H54 (cell line): ENCODE measurements at places on chromosomes 4 and X.

GRCh38 chr4:78644744-78645330 is 93.3 kb downstream of the ANXA3 start:
- no peak for DNase-seq

DNA sequence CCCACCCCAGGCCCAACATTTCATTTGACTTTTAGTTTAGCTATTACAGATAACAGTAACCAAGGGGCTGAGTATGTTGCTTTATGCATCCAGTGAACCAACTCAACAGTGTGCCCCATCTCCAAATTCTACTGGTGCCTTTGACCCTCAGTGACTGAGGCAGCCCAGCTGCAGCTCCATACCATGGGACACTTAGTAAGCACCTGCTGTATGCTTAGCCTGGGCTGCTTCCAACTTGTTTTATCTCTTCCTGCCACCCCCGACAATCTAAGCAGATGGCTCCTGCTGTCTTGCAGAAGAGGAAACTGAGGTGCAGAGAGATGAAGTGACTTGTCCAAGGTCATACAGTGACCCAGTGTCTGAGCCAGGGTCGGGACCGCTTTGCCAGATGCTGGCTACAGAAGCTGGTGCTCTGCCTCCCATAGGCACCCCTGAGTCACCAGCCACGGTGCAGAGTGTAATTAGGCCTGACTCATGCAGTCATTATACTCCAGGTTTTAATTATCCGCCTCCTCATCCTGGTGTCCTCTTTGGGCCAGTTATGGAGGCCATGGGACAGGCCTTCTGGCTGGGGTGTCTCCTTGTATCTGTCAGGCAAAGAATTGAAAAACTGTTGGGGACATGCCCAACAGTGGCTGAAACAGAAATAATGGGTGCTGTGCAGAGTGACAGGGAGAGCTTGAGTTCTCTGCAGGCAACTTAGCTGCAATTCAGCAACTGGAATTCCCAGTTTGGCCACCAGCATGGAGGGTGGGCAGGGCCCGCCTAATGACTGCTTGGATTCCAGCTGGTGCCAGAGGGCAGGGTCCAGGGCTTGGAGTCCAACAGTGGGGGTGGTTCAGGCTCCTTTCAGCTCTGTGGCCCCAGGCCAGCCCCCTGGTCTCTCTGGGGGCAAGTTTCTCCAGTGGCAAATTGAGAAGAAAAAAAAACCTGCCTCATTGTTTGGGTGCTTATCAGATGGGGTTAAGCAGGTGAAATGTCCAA is 8.2 kb upstream of the GPR78 start:
- DNase-seq, result no peak

GRCh38 chrX:133598601-133599335 is 183.5 kb upstream of the GPC4 start:
- DNase-seq, result no peak

DNA sequence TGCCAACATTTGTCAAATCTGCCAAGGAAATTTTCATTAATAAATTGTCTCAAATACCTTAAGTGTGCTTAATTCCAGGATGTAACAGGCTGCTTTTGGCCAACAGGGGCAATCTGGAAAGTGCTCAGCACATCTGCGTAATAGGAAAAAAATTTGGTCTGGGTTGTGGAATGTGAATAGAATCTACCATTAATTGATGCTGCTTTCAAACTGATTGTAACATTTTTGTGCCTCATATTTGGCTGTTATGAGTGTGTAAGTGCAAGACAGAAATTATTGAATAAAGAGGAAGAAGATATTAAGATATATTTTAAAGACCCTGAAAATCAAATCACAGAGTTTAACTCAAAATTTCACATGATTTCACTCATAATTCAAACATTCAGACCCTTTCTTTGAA is 41.1 kb downstream of the REELD1 start:
- DNase-seq, result no peak

DNA sequence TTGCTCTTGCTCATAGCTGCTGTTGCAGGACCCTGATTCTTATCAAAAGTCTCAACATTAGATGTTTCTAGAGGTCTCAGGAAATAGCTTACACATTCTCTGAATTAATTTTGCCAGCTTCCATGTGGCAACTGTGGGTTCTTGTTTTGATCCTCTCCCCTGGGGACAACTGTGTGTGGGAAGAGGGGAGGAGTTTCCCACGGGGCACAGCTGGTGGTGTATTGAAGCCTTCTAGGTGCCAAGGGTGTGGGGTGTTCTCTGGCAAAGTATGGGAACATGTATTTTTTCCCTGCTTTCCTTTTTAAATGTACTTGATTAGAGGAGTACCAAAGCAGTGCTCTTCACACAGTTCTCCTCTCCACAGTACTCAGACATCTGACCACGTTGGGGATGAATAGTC is 212.7 kb downstream of the RPA4 start:
- DNase-seq, result no peak

DNA sequence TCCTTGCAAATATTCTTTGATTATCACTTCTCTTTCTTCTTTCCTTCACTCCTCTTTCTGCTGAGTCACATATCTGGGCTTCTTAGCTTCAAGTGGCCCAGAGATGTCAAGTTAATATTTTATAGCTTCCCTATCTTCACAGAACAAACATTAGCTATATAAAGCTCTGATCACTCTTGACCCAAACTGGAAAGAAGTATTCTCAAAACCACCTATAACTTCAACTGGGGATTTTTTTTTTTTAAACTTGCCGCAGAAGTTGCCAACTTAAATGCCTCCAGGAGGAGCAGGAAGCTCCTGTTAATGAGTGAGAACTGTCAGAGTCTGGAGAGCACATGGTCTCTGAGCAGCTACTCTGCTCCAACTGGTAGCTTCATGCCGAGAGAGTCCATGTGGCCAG is 233.3 kb upstream of the EDNRA start:
- DNase-seq, result no peak

- DNase-seq, result peak; percentile 1
Observed at GRCh38 chr4:96913441-96914080, 1073.7 kb downstream of the PDHA2 start.

GRCh38 chr4:150769248-150769647 is 187.3 kb downstream of the MAB21L2 start:
- DNase-seq, result peak; percentile 6
